Cerebellum (tissue), 4 donors: ENCODE measurements at places on chromosomes 12 and 14.

DNA sequence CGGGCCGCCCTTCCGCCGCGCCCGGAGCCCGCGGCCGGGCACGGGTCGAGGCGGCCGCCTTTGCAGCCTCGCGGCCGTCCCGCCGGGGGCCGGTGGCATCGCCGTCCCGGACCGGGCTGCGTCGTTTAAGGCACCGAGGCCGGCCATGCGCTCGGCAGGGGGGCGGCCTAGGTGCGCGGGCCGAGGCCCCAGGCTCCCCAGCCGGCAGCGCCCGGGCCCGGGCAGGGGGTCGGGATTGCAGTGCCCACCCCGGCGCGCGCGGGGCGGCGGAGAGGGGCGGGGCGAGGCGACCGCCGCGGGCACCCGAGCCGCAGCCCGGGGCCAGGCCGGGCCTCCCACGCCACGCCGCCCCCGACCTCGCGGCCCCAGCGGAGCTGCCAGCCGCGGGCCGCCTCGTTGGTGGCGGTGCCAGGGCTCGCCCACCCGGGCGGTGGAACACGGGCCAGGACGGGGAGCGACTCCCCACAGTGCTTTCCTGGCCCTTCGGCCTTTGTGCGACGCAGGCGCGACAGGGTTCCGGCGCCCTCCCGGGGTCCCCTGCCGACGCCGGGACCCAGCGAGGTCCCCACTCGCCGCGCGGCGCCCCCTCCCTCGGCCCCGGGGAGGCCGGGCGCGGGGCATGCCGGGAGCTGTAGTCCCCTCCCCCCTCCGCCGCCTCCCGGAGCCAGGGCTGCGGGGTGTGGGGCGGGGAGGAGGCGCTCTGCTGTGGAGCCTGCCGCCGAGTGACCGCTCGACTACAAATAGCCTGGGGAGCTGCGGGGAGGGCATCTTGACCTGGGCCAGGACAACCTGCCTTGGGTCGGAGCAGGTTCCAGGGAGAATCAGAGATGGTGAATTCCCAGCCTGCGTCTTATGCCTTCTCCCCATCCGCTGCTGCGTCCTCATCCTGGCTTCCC lies 769 bp downstream of the FKBP4 start:
- peak; percentile 91 for DNase-seq

DNA sequence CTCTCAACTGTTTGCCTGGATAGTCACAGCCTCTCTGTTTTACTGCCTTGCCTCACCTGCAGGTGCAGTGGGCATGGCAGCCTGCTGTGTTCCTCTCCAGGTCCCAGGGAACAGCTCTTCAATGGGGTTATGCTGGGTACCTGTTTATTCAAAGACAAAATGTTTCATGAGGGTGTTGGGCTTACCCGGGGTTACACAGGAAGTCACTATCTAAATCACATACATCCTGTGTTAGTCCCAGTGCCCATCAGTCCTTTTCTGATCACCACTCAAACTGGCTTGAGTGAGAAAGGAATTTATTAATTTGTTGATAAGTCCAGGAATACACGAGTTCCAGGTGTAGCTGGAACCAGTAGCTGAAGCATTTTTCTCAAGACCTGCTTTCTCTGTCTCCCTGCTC lies 1503.6 kb upstream of the TMEM132C start:
- no peak for DNase-seq

DNA sequence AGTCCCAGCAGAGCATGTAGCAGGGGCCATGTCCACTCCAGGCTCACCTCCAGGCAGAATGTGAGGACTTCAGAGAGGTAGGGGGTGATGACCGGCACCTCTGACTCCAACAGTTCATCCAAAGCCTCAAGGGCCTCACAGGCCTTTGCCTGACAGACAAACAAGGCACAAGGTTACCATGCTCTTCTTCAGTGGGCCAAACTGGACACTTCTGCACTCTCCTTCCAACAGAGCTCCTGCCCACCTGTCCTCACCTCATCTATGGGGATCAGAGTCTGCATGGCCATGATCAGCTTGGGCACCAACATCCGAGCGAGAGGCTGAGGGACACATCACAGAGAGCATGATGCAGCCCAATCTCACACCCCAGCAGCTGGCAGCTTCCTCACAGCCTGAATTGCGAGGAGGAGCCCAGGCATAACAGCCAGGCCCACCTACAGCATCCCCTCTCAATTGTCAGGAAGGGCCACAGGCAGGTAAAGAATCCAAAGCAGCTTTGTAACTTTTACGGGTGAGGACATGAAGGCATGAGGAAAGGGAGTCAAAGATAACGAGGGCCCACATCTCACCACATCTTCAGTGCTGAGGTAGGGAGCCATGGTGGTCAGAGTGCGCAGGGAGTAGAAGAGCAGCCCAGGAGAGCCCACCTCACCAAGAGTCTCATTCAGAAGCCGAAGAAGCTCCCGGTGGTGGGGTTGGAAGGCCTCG lies 1.6 kb downstream of the IPO4 start:
- no peak for DNase-seq

GRCh38 chr12:2696136-2696535 lies 98.6 kb upstream of the FKBP4 start:
- DNase-seq = no peak
